ENCODE measurements at places on chromosomes 2 and 18.

DNA sequence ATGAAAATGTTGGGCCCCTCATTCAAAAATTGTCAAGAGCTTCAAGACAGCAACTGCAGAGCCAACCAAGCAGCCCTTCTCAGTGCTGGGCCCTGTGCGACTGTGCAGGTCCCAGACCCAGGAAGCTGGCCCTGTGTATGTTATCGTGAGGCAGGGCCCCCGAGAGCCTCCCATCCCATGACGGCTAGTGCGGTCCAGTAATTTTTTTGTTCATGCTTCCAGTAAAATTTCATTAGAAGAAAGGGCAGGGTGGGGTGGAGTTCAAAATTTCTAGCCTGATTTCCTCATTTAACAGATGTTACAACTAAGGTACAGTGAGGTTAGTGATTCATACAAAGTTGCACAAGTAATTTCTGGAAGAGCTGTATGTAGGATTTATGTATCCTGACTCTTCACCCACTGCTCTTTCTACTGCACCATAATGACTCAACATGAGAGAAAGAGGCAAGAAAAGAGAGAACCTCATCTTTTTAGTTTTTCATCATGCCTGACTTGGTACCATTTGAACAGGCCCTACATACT, 105.5 kb downstream of the ZEB2 start:
- no peak for DNase-seq

DNA sequence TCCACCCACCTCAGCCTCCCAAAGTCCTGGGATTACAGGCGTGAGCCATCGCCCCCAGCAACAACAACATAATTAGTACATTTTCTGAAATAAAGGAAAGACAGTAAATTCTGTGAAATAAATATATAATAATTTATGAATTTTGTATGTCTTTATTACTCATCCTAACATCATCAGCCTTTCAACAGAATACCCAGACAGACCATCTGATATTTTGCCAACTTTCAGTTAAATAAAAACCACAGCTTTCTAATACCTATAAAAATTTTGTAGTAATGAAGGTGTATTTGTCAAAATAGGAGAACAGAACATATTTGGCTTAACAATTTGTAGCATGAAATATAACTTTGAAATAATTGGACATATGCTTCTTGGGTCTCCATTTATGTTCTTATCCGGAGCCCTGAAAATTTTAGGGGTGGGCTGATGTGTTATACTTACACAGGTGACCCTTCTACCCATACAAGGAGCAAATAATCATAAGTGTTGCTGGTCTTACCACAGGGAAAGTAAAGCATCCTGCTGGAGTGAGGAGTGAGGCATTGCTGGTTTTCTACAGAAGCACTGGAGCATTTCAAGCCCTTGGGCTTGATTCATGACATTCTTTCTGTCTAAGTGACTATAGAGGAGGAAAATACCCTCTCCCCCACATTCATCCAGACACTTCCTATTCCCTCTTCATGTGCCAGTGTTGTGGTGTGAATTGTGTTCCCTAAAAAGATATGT, 99.3 kb downstream of the SPOPL start:
- DNase-seq, result no peak

DNA sequence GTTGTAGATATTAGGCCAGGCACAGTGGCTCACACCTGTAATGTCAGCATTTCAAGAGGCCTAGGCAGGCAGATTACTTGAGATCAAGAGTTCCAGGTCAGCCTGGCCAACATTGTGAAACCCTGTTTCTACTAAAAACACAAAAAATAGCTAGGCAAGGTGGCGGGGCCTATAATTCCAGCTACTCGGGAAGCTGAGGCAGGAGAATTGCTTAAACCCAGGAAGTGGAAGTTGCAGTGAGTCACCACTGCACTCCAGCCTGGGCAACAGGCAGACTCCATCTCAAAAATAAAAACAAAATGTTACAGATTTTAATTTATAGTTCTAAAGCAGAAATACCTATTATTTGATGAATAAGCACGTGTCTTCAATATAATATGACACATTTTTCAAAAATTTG, 65.6 kb upstream of the UBXN4 start:
- DNase-seq, result no peak

GRCh38 chr2:105404736-105405135, 5.9 kb upstream of the FHL2 start:
- no peak for DNase-seq

DNA sequence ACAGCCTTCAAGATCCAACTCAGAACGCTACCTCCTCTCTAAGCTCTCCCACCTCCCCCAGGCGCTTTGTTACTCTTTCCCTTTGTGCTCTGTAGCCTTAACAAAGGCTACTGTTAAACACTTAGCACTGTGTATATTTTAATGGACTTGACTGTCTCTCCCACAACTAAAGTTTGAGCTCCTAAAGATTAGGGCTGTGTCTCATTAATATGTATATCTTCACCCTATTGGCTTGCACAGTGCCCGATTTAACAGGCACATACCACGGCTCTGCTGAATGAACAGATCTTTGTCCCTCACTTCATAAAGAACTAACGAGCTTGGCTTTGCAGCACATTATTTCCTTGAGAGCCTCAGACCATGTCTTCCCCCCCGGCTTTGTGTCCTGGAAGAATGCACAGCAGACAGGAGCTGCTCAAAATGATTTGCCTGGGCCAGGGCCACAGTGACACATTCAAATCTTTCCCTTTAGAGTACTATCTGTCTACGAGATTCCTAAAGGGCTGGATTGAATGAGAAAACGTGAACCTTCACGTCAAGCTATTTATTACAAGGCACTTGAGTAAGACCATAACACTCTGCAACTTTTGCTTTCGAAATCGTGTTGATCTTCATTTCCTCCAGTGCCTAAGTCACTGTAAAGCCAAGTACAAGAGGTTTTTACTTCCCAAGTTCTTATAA, 22.1 kb downstream of the ABHD3 start:
- DNase-seq, result no peak

DNA sequence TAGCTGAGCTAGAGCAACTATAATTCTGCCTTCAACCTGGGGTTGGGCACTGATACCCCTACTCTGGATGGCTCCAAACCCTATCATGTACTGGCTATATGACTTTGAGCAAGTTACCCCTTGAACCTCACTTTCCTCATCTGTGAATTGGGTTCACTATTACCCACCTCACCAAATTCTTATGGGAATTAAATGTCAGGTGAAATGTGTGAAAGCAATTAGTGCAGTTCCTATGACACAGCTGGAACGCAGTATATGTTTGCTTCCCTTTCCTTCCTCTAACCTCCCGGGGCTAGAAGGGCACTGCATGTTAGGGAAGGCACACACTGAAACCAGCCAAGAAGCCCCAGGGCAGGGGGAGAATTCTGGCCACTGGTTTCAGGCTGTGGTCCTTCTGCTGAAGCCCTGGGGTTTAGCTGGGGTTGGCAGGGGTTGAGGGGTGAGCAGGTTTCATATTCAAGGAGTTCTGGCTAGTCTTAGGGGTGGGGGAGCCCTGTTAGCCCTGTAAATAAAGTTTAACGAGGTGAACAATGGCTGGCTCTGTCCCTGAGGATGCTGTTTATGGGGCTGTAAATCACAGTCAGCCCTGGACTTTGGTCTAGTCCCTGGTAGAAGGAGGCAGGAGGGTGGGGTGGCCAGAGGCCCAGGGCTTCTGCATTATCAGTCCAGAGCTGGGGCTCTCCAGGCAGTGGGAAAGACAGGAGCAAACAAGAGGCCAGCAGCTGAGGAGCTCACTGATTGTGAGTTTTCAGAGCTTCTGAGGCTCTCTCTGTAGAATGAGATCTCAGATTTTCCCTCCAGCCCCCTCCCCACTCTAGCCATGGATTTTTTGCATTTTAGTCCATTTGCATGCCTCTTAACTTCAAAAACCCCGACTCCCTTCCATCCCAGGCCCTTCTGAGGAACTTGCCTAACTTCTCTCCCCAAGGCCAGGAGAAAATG, 8.0 kb downstream of the PKDCC start:
- no peak for DNase-seq

DNA sequence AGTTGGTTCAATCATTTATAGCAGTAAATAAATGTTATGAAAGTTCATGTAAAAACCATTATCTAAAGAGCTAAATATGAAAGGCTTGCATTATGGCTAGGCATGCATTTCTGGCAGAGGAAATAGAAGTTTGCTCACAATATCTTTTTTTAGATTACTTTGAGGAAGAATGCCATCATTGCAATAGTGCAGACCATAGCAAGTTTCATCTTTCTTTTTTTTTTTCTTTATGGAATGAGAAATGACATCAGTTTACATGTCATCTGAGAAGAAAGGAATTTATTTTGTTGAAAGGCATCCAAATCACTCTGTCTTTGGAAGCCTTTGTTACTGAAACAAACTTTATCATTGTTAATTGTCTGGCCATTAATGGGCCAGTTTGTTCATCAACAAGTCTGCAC, 74.5 kb upstream of the NCKAP5 start:
- DNase-seq, result no peak

- no peak for DNase-seq
These were observed 30.7 kb upstream of the KLHL14 start for GRCh38 chr18:32803568-32803967.

- no peak for DNase-seq
These were observed 77.0 kb upstream of the TACR1 start for GRCh38 chr2:75276093-75277029.

DNA sequence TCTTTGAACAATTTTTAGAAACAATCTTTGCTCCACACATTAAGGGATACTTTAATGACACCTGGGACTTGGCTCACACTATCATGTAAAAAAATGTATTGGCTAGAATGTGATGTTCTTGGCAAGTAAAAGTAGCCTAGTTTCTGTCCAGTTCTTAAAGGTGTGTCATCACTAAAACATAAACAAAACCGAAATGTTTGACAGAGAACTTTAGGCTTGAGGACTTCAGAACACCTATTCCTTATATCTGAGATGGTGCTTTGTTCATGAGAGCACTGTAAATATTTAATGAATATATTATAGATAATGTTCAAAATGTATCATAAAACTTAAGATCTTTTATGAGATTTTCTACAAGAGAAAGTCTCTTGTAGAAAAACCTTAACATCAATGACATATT, 19.8 kb upstream of the HNRNPA3 start:
- no peak for DNase-seq

- DNase-seq, result no peak
These were observed 116.0 kb downstream of the UXS1 start for GRCh38 chr2:106078096-106078495.

- DNase-seq, result no peak
These were observed 102.2 kb downstream of the ACTR3 start for GRCh38 chr2:113992090-113992489.

DNA sequence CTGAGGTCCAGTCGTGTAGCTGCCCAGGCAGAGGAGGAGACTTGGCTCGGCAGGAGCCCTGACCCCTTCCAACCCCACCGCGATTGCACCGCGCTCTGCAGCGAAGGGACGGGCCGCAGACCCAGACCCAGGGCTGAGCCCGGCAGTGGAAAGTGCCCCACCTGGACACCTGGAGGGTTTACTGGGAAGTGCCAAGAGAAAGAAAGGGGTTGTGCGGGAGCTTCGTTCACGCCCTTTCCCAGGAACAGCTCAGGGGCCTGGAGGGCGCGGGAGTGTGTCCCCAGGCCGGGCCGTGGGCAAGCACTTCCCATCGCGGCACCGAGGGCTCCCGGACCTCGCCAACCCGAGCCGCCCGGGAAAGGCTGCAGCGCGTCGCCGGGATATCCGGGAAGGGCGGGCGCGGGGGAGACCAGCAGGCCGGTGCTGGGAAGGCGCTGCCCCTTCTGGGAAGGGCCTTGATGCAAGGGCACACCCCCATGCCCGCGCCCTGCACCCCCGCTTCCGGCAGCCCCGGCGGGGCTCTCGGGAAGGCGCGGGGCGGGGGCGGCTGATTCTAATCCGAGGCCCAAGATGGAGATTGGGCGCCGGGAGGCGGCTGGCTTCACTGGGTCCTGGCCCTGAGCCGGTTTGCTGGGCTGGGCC, 36.1 kb upstream of the MRPL33 start:
- DNase-seq, result no peak

DNA sequence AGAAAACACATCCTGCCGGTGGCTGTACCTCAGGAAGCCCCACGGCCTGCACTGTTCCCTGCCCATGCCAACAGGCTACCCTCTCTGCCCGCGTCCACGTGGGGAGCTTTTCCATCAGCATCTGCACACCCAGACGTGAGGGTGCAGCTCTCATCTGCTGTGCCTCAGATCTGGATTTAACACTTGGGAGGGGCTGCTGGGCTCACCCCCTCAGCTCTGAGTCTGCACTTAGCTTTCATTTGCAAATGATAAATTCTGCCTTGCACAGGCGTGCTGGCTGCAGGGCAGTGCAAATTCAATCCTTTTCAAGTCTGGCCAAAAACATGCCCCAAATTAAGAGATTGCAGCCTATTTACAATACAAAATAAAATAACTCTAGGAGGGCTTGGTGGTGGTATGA, 245.7 kb downstream of the TWIST2 start:
- DNase-seq, result no peak

DNA sequence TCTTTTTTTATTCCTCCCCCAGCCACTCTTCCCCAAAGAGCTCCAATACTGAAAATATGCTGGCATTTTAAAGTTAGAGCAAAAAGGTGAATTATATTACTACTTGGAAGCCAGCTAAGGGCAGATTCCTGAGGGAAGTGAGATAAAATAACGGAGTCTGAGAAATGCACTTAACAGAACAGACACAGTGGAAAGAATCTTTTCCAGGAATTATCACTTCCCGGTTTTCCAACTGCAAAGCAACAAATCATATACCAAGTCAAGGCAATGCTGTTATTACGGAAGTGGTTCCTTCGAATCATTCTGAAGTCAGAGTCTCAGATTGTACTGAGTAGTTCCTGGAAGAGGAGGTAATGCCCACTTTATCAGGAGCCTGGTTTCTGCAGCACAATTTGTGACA, 435.0 kb upstream of the SPRED2 start:
- DNase-seq, result no peak

- peak; percentile 4 for DNase-seq
These were observed 121.5 kb upstream of the SIX2 start for GRCh38 chr2:45130736-45131135.

GRCh38 chr2:95008306-95008705, 17.2 kb upstream of the MAL start:
- no peak for DNase-seq

DNA sequence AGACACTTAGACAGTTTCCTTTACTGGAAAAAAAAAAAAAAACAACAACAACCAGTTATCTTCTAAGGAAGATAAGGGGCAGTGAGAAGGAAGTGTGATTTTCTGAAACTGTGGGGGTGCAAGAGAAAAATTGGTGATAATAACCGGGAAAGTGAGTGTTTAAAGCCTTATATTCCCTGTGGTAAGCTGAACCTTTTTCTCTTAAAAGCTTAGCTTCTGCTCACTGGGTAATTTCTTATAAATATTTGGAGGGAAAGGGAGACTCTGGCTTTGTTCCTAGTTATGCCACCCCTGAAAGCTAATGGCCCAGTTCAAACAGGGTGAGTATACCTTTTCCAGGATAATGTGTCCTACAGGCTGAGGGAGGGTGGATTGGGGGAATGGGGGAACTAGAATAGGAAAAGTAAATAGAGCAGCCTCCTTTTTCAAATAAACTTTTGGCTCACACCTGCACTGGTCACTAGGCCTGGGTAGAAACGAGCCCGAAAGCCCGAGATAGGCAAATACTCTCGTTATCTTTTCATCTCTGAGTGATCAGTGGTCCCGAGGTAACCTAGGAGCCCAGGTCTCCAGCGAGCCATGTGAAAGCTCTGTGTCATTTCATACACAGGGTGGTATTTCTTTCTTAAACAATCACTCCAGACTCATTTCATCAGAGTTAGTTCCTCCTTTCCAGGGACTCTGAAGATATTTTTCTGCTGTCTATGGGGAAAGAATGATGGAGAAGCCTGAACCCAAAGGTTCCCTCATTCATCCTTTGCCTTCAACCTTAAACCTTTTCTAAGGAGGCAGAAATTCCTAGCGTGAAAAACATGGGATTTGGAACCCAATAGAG, 15.5 kb upstream of the SRBD1 start:
- no peak for DNase-seq

GRCh38 chr18:63137999-63138435, 181.6 kb downstream of the BCL2 start:
- DNase-seq, result no peak
